ENCODE measurements at places on chromosomes 3 and 15.

DNA sequence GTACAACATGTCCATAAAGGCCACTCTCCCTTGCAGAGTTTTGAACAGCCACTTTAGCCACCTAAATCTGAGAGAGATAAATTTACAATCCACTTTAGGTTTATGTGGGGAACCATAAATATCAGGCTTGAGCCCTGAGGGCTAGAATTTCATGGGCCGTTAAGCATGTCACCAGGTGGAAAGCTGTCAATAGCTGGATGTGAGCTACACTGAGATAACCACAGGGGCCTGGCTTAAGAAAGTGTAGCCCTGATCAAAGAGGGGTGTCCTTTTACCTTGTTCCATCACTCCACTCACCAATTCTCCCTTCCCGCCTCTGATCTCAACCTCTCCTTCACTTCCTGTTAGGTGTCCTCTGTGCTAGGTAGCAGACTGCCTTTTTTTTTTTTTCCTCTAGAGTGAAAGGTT is 172.8 kb upstream of the ICE2 start:
- no peak for DNase-seq

DNA sequence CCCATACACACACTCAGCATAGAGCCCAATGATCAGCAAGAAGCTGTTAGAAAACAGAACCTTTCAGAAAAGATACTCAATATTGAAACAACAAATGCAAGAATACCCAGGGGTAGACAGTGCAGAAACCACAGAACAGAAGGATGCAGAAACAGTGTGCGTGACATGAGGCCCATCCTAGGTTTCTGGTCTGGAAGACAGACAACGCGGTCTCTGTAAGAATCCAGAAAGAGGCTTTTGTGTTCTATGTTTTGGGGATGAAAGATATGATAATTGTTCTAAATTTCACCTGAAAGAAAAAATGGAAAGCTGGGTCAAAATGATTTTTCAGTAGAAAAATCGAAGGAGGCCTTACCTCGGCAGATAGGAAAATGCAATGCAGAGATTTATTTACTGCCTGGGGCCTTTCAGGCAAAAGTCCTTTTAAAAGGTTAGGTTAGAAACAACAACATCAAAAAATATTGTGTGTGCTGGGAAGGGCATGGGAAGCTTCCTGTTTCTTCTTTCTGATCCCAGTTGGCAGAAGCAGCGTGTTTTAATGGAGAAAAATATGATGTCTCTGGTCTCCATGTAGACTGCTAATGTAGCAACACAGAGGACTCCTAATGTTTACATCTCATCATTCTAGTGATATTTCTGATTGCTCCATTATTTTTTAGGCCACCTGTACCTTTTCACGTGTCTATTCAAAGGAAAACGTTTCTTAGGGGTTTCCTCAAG is 17.0 kb downstream of the SYNM start:
- DNase-seq, result no peak

- DNase-seq, result no peak
Observed at GRCh38 chr15:81625896-81626295, 251.9 kb upstream of the TMC3 start.

- DNase-seq, result no peak
Observed at GRCh38 chr15:94421706-94422105, 190.3 kb downstream of the MCTP2 start.

DNA sequence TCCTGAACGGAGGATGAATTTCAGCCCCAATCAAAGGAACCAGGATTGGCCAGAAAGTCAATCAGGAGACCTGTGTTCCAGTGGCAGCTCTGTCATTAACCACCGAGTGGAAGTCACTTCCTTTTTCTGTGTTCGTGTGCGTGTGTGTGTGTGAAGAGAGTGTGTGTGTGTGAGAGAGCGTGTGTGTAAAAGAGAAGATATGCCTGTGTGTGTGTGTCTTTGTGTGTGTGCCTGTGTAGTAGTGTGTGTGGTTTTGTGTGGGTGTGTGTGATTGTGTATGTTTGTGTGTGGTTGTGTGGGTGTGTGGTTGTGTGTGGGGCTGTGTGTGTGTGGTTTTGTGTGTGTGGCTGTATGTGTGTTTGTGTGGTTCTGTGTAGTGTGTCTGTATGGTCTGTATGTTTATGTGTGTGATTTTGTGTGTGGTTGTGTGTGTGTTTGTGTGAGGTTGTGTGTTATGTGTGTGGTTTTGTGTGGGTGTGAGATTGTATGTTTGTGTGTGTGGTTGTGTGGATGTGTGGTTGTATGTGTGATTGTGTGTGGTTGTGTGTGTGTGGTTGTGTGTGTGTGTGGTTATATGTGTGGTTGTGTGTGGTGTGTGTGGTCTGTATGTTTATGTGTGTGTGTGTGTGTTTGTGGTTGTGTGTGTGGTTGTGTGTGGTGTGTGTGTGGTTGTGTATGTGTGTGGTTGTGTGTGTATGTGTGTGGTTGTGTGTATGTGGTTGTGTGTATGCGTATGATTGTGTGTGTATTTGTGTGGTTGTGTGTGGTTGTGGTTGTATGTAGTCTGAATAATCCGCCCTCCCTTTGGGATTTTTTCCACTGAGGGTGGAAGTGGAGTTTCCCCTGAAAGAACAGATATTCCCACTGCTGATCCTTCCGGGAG is 314.4 kb downstream of the SHQ1 start:
- no peak for DNase-seq

Measured in SK-N-SH (cell line).